Stimulated activated CD4-positive, alpha-beta T cell treated with anti-CD3 and anti-CD28 coated beads, Interleukin-15, amount 100 ng/mL, for 1 hour (primary cell): ENCODE measurements at places on chromosomes 5 and 9.

- DNase-seq, result no peak
Observed at GRCh38 chr9:14006386-14007187, 307.4 kb downstream of the NFIB start.

DNA sequence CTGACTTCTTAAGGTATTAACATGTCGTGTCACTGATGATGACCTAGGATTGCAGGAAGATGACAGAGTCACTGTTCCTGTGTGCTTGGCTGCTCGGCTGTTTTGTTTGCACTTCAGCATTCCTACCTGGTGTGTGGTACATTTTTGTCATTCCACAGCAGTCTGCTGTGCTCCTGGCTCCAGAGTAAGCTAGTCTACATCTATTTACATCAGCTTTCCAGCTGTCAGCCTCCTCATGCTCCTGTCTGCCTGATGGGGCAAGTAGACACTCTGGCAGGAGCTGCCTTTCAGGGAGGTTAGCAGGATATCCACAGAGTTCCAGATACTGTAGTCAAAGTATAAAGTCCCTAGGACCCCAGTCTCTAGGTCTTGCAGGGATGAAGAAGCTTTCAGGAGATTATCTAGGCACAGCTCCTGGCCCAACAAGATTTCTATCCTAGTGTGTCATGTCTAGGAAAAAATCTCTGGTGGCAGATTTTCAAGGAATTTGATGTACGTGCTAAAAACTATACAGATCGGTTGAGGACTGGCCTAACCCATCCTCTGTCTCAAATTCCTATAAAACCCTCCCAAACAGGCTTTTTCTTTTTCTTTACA is 28.4 kb downstream of the RUSC2 start:
- no peak for DNase-seq

- no peak for DNase-seq
Observed at GRCh38 chr9:99515895-99516656, 294.0 kb downstream of the SEC61B start.

GRCh38 chr5:178090856-178091255 is 22.5 kb upstream of the N4BP3 start:
- no peak for DNase-seq

DNA sequence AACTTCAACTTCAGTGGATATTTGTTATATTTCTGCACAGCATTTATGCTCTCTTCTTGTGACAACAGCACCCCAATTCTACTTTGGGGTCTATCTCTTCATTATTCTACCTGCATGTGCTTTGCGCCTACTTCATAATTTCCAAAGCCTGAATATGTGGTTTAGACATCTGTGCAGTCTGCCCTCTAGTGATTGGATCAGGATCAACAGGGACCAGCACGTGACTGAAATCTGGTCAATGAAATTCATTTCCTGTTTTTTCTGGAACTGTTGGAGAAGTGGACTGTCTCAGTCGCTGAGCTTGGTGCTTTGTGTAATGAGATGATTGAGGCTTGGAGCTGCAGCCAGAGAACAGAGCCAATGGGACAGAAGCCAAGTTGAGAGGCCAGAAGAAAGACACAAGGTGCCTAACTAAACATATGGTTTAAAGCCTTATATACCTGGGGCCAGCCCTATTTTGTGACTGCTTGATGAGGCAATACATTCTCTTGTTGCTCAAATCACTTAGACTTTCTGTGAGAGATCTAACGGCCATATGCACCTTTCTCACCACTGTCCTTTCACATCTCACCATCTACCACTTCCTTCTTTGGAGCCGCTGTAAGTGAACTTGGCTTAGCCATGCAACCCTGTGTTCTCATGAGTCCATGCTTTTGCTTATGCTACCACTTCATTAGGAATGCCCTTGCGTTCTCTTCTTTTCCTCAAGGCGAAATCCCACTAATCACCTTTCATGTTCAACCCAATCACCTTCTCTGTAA is 68.8 kb upstream of the PPP2R2B start:
- no peak for DNase-seq

DNA sequence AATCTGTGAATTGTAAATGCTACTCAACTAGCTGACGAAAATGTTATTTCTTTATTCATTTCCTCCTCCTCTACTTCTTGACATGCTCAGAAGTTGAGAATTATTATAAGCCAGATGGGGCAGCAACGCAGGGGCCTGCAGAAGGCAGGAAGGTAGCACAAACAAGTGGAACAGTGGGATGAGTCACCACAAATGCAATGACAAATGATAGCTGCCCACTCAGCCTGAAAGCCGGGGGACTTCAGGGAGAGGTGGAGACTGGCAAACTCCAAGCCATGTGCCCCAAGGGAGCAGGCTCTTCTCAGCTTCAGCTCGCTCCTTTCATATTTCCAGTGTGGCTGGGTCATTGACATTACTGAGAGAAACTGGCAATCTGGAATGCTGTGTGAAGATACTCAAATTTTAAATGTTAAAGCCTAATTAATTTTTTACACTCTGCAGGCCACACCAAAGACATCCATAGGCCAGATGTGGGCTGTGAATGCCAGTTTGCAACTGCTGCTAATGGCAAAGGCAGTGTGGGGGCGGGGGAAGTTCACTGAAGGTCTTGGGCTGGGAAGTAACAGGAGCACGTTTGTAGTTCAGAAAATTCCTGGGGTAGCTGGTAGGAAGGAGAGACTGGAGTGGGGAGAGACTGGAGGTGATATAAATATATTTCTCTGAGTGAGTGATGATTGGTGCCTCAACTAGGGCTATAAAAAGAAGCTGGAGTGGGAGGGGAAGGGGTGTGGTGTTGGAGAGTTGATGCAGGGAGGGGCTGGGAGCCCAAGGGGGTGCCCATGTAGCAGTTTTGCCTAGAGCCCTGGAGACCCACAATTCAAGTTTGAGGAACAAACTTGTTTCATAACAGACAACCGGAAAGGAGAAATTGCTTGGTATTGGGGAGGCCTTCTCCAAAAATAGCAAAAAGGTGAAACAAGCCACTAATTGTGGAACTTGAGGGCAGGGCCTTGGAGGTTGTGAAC is 20.8 kb upstream of the ADRB2 start:
- DNase-seq, result no peak

- DNase-seq, result no peak
Observed at GRCh38 chr5:134263801-134264200, 37.9 kb upstream of the PPP2CA start.

DNA sequence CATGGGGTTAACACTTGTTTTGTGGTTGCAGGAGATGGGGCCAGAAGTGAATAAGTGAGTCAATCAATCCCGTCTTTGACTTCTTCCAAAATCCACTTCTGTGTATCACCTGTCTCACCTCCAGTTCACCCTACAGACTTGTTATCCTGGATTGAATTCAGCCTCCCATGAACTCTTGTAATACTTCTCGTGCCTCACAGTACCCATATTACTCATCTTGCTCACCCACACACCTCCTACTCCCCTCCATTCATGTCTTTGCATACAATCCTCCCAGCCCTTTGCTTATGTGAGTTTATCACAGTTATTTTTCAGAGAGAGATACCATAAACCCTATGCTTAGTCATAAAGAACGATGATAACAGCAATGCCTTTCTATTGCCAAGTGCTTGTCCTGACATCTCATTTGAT is 52.9 kb upstream of the PAPPA start:
- DNase-seq, result no peak

DNA sequence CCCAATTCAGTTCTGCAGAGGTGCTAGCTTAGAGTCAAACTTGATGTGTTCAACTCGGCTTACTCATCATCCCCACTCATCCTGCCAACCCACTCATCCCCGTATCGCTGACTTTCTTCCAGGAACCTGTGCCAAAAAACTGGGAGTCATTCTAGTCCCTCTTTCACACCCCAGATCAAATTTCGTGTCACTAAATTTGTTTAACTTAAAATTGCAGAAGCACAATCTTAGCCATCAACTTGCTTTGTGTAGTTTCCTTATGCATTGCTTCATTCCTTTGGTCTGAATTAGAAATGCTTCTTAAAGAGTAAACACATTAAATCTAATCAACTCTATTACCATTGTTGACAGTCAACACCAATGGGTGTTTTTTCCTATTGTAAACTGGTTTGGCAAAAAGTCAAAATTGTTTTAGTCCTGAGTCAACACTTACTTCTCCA is 162.4 kb downstream of the TTC39B start:
- no peak for DNase-seq

DNA sequence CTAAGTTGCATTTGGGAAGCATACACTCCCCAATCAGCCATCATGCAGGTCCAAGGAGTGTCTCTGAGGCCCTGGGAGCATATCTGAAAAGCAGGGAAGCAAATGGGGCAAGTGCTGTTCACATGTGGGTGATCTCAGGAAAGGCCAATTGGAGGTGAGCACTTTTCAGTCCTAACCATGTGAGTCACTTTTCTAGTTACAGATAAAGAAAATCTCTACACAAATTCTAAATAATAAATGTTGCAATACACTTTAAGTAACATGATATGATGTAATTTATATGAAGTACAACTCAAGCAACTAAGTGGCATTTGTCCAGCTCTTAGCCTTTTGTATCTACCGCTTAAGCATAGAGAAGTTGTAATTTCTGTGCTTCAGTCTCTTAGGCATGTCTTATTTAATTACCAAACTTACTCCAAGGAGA is 18.4 kb downstream of the ADAMTS16 start:
- no peak for DNase-seq

- DNase-seq, result no peak
Observed at GRCh38 chr5:74040065-74040551, 414.1 kb downstream of the ARHGEF28 start.

GRCh38 chr9:131651160-131651559 is 88.7 kb downstream of the RAPGEF1 start:
- DNase-seq, result no peak

- no peak for DNase-seq
Observed at GRCh38 chr5:143870871-143871632, 59.1 kb downstream of the HMHB1 start.

- no peak for DNase-seq
Observed at GRCh38 chr5:86679949-86680348, 62.2 kb downstream of the COX7C start.

DNA sequence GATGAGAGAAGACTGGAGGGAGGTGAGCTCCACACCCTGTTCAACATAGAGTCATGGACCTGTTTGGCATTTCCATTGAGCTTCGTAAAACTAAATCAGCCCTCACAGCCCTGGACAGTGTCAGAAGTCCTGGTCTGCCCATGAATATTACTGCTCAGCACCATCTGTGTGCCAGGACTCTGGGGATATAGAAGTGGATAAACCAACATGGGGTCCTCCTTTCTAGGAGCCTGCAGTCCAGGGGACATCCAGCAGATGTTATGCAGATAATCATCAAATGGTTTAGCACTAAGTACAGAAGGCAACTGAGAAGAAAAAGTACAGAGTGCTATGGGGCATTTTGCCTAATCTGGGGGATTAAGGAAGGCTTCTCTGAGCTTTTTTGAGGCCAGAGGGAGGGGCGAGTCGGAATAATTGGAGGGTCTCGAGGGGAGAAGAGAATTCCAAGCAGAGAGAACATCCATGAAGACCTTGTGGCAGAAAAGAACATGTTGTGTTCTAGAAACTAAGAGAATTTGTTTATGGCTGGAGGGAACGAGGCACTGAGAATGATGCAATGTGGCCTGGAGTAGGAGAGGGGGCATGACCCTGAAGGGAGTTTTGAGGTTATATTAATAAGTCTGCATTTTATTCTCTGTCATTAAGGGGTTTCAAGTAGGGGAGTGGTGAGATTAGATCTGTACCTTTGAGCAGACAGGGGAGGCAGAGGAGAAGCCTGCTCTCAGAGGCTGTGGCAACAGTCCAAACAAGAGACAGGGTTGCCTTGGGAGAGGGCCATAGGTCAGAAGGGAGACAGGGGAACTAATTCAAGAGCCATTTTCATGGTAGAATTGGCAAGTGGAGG is 63.5 kb upstream of the SLC2A8 start:
- no peak for DNase-seq

DNA sequence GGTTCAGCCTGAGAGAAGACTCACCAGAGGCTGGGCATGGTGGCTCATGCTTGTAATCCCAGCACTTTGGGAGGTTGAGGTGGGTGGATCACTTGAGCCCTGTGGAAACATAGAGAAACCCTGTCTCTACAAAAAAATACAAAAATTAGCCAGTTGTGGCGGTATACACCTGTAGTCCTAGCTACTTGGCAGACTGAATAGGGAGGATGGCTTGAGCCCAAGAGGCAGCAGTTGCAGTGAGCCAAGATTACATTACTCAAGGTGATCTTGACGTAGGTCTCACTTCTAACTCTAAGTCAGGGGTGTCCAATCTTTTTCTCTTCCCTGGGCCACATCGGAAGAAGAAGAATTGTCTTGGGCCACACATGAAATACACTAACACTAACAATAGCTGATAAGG is 16.2 kb upstream of the ATP6V1G1 start:
- no peak for DNase-seq

DNA sequence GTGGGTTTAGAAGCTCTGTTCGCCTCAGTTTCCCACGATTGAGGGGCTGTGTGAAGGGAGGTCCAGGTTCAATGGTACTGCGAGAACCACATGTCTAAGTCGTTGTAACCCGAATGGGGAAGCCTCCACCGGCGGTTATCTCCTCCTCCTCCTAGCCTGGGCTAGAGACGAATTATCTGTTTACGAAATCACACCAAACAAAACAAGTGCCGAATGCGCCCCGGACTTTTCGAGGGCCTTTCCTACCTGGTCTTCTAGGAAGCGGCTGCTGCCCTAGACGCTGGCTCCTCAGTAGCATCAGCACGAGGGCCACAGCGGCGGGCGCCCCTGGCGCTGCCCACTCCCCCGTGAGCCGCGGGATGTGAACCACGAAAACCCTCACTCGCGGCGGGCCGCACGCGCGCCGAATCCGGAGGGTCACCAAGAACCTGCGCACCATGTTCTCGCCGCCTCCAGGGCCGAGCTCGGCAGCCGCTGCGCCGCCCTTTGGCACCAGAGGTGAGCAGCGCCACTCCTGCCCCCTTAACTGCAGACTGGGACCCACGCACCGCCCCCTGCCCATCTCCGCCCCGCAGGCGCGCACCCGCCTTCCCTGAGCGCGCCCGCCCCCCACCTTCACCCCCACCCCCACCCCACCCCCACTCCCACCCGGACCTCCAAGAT is at the start of gene CDKN2A:
TSS of gene CDKN2A (minus strand) at position 500 of the 663 bp plus-strand sequence.
- no peak for DNase-seq

DNA sequence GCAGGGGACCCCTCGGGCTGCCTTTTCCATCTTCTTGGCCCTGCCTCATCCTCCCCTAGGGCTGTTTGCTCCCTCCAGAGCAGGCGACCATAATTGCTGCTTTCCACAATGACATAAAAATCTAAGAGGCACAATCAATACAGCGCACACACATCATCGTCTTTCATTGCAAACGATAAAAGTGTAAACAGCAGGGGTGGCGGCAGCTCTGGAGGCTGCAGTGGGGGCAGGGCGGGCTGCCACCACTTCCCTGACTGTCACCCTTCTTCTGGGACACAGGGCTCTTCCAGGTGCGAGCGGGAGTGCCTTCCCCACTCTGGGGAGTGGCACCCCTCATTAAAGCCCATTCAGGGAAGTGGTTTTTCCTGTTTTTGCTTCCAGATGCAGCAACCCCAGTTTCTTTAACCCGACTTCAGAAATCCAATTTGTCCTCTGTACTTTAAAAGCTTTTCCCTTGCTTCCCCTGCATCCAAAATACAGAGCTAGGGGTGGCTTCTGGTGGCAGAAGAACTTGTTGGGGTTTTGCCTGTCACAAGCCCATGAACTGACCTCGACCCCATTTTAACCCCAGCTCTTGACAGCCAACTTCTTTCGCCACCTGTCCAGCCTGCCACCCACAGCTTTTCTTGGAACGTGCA is 45.7 kb downstream of the TSPAN17 start:
- no peak for DNase-seq
